ENCODE measurements at places on chromosomes 2 and 18.

- DNase-seq, result no peak
Observed at GRCh38 chr18:24027156-24027827, 12.7 kb downstream of the TTC39C start.

DNA sequence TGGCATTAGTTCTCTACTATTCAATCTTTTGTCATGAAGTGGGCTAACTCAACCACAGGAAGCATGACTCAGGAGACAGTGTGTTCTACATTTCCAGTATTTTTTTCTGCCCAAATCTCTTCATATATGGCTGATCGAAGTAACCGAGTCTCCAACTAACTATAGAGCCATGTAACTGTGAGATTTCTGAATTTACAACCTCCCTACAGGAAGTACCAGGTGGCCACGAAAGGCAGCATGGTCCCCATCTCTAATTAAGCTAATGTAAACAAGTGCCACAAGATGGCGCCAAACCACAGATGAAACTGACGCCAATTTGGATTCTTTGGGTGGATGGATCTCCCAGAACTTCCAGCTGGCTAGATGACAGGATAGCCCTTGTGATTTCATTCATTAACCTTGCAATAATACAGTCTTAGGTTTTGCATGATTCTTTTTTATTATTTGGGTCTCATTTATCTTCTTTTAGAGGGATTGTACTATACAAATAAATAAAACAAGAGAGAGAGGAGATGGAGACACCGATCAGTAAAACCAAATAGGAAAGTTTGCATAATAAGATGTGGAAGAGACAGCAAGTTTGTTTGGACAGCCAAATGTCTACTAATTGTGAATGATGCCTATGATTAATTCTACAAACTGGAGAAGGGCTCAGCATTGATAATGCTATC, 18.3 kb upstream of the ARHGAP15 start:
- DNase-seq, result no peak

GRCh38 chr2:143529118-143529720, 400.0 kb downstream of the ARHGAP15 start:
- DNase-seq, result no peak

DNA sequence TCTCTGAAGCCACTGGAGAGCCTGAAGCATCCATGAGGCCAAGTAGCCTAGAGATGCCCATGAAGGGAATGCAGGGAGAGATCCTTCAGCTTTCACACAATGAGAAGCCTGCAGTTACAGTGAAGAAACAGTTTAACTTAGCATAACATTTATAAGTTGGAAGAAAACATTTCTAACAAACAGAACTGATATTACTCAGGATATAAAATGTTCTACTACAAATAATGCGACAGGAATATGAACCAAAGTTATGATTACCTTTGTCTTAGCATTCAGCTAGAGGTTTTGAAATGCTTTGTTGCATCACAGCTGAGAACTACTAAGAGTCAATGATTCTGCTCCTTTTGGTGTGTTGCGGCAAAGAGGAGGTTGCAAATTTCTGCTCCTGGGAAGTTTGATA, 6.9 kb upstream of the KYNU start:
- DNase-seq, result no peak

- DNase-seq, result no peak
Observed at GRCh38 chr2:223591596-223591995, 10.6 kb downstream of the SCG2 start.

- DNase-seq, result no peak
Observed at GRCh38 chr2:217907266-217907665, 95.5 kb downstream of the TNS1 start.

DNA sequence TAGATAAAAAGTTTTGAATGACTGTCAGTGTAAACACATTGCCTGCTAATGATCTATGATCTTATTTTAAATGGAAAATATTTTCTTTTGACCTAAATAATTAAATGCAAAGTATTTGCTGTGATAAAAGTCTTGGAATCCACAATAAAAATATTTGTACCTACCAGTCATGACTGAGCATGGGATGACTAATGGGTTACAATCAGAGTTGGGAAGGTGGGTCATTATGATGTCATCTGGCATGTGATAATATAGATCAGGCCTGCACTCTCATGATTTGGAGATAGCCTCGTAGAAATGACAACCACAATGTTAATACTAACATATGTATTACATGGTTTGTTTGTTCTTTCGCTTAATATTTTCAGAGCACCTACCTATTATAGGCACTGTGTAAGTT, 848.8 kb upstream of the KLHL29 start:
- DNase-seq, result no peak

GRCh38 chr2:7111626-7112025, 194.4 kb downstream of the RNF144A start:
- no peak for DNase-seq

- DNase-seq, result no peak
Observed at GRCh38 chr18:6681331-6681875, 48.1 kb upstream of the ARHGAP28 start.

DNA sequence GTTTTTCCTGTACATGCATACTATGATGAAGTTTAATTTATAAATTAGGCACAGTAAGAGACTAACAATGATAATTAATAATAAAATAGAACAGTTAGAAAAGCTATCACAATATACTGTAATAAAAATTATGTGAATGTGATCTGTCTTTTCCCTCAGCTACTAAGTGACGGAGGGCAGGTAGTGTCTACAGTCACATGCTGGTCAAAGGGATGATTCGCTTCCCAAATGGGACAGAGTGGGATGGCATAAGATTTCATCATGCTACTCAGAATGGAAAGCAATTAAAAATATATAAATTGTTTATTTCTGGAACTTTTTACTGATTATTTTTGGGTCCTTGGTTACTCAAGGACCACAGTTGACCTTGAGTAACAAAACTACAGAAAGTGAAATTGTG, 71.5 kb downstream of the DAW1 start:
- DNase-seq, result no peak

DNA sequence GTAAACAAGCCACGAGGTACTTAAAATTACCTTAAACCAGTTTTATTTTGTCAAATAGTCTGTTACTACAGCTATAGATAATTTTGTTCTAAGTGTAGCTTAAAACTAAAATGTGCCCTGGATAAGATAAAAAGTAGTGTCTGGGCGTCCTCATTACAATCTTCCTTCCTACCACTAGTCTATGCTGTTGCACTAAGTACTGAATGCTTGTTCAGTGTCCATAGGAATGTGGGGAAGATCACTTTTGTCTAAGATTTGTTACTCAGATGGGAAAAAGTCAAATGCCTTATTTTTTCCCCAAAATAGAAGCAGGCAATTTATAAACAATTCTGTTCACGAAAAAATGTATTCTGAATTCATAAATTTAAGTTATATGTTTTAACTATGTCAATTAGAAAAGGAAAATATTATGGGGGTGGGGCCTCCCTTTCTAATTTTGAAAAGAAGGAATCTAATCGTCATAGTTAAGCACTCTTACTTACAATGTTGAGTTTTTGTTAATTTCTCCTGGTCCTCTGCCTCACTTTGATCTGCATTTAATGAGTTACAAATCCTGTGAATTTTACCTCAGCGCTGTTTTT, 140.4 kb upstream of the VRK2 start:
- peak; percentile 26 for DNase-seq

- no peak for DNase-seq
Observed at GRCh38 chr18:853471-853870, 41.4 kb upstream of the YES1 start.

- no peak for DNase-seq
Observed at GRCh38 chr2:223363085-223363484, 239.1 kb downstream of the SCG2 start.

- no peak for DNase-seq
Observed at GRCh38 chr18:46399303-46399702, 257.7 kb downstream of the LOXHD1 start.

DNA sequence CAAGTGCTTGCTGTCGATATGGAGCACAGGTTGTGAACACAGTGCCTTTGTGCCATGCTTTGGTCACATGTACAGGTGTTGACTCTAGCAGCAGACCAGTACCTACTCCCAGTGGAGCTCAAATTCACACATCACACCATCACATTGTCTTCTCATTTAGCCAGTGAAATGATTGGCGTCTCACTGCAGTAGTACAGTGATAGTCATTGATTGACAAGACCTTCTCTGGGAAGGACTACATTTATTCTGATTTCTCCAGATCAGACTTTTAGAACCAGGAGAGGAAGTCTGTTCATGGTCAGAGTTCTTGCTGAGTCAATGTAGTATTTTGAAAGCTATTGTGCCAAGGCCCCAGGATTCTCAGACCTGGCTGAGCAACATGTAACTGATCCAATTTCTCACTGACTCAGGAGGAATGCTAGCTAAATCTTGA, 75.2 kb downstream of the FMNL2 start:
- no peak for DNase-seq

- DNase-seq, result no peak
Observed at GRCh38 chr18:23143815-23144261, 8.6 kb downstream of the CABLES1 start.

- DNase-seq, result no peak
Observed at GRCh38 chr2:8000870-8001269, 681.0 kb upstream of the ID2 start.

DNA sequence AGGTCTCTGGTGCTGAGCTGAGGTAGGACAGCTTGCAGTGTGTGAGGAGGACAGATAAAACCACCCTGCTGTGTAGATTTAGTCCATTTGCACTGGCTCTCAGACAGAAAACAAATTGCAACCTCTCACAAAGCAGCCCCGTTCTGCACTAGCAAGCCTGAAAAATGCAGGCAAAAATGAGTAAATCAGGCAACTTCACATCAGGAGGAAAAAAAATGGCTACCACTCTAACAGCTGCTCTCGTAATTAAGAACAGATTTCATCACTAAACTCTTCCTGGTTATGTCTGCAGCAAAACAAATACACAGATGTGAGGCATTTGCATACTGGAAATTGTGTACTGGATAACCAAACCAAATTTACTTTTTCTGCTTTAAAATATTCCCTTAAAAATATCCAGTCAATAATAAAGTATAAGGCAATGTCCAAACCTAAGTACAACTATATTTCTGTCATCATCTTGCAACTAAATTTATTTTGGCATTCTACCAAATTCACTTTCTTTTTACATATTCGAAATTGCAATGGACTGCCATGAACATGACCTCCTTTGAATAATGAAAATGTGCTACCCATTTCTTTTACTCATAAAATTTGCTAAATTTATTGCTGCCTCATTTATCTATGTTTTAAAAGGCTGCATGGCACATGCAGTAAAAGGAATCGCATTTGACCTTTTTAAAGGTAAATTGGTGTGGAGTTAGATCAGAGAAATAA, 157.4 kb downstream of the AFF3 start:
- DNase-seq, result no peak

- DNase-seq, result no peak
Observed at GRCh38 chr2:219182331-219183150, 4.5 kb downstream of the RETREG2 start.

DNA sequence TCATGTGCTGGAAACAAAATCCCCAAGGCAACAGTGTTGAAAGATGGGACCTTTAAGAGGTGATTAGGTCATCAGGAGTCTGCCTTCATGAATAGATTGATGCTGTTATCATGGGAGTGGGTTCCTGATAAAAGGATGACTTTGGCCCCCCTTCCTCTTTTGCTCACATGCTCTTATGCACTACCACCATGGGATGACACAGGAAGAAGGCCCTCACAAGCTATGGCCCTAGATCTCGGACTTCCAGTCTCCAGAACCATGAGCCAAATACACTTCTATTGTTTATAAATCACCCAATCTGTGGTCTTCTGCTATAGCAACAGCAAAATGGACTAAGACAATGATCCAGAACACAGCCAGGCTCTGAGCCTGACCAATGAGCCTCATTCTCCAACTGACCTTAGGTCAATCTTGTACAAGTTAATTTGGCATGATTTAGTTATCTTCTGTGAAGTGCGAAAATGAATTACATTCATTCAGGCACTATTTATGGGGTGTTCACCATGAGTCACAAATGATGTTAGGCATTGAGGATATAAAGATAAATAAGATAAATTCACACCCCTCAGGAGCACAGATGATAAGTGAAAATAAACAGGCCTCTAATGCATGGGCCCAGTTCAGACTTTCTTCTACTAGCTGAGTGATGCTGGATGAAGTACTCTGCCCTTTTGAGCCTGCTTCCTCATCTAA, 37.7 kb upstream of the NT5C1B start:
- DNase-seq, result no peak

DNA sequence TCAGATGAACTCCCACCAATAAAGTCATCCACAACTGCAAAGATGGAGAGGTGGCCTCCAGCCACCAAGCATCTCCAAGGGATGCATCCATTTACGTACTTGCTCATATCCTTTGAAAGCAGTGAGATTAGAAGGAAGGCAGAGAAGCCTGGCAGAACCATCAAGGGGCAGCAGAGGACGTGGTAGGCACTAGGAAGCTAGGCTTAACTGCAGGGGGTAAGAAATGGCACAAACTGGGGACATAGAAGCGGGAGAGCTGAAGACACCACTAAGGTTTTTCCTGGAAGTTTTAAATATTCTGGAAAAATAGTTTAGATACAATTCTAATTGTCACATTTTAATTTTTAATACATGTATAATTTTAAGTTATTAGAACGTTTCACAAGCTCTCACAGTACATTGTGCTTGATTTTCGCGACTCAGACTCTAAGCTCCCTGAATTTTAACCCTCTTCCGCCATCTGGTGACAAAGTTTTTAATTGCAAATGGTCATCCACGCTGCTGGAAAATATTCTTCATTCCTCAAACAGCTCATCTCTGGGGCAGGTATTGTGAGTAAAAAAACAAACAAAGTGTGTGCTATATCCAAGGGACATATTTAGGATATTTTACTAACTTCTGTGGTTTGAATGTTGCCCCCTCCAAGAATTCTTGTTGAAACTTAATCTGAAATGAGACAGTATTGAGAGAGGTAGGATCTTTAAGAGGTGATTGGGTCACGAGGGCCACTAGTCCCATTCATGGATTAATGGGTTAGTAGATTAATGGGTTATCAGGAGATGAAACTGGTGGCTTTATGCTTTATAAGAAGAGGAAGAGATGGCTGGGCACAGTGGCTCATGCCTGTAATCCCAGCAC, 1.6 kb upstream of the PSTPIP2 start:
- no peak for DNase-seq

DNA sequence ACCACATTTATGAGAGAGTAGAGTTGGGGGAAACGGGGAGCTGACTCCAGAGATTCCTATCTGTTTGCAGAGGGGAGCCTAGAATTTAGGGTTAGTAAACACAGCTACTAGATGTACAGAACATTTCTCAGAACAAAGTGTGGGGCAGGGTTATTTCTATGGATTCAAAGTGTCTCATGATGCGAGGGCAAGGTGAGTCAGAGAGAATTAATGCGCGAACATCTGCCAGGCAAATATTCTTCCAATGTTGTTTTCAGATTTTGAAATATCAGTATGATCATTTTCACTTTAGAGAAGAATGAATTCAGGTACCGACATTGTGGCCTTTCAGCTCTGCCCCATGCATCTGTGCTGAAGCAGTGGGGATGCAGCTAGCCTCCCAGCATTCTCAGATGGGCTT, 2.0 kb upstream of the DSEL start:
- DNase-seq, result no peak

- no peak for DNase-seq
Observed at GRCh38 chr2:29583104-29583503, 338.3 kb downstream of the ALK start.

Data from GM18507 (cell line).